ENCODE measurements at places on chromosomes 13 and 19.

DNA sequence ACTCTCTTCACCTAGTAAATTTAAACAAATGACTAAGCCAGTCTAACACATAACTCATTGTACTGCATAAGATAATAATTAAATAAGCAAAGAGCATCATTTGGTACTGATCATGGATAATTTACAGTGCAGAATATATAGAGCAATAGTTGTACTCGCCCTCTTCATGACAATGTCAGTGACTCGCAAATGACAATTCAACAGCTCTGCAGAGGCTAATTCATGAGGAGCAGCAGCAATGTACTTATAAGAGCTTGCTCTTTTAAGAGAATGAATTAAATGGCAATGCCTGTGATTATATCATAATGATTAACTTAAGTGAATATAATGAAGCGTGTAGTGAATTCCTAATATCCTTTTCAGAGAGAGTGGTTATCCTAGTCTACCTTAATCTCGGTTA, 284.5 kb upstream of the PCDH20 start:
- no peak for DNase-seq
- H3K27ac ChIP-seq, result no peak overlapping the region
- H3K4me3 ChIP-seq, result no peak overlapping the region

- no peak overlapping the region for H3K27ac ChIP-seq
- no peaks in the 10 kb centered on the region for H3K4me1 ChIP-seq
- no peak for DNase-seq
- no peaks in the 10 kb centered on the region for H3K27me3 ChIP-seq
Observed at GRCh38 chr19:28694812-28695211, 518.1 kb downstream of the UQCRFS1 start.

GRCh38 chr19:16383584-16384161, 59.0 kb downstream of the KLF2 start:
- H3K27me3 ChIP-seq, result no peaks in the 10 kb centered on the region
- no peak overlapping the region for H3K4me3 ChIP-seq
- H3K4me1 ChIP-seq, result peaks cover 28% of the 10 kb centered on the region

DNA sequence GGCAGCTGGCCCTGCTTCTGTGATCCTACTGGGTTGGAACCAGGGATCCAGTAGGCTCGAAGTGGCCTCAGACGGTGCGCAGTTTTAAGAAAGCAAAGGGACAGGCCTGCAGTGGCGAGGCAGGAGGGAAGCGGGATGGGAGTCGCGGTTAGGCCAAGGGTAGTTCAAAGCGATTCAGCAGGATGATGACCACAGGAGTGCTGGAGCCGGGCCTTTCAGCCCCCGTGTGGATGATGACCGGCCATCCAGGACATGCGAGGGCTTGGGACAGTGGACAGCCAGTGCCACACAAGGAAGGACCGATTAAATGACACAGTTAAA, 854 bp downstream of the RNASEH2B start:
- H3K4me3 ChIP-seq, result peak overlapping the region; percentile 93
- peaks cover 48% of the 10 kb centered on the region for H3K4me1 ChIP-seq
- peak overlapping the region; percentile 97 for H3K27ac ChIP-seq
- H3K36me3 ChIP-seq, result peaks cover 15% of the 10 kb centered on the region
- DNase-seq, result no peak

GRCh38 chr13:87981416-87981815, 310.2 kb downstream of the SLITRK5 start:
- no peak overlapping the region for H3K27ac ChIP-seq
- H3K27me3 ChIP-seq, result no peaks in the 10 kb centered on the region
- DNase-seq, result no peak
- H3K36me3 ChIP-seq, result no peaks in the 10 kb centered on the region

DNA sequence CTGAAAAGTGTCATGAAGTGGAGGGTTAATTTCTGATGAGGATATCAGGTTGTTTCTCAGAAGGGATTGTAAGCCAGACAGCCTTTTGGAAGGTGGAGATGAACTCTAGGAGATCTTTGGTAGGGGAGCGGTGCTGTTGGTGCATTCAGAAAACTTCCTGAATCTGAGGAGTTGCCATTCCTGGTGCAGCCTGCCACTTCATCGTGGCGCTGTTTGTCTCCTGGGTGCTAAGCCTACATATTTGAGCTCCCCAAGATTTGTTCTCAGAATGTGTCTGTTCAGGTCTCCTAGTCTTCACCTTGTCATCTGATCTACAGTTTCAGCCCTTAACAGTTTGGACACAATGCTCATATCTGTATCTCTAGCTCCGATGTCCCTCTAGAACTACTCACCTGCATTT, 285.6 kb downstream of the MTUS2 start:
- no peak for DNase-seq
- H3K27ac ChIP-seq, result no peak overlapping the region
- H3K4me3 ChIP-seq, result no peak overlapping the region
- H3K36me3 ChIP-seq, result no peaks in the 10 kb centered on the region
- no peaks in the 10 kb centered on the region for H3K4me1 ChIP-seq

DNA sequence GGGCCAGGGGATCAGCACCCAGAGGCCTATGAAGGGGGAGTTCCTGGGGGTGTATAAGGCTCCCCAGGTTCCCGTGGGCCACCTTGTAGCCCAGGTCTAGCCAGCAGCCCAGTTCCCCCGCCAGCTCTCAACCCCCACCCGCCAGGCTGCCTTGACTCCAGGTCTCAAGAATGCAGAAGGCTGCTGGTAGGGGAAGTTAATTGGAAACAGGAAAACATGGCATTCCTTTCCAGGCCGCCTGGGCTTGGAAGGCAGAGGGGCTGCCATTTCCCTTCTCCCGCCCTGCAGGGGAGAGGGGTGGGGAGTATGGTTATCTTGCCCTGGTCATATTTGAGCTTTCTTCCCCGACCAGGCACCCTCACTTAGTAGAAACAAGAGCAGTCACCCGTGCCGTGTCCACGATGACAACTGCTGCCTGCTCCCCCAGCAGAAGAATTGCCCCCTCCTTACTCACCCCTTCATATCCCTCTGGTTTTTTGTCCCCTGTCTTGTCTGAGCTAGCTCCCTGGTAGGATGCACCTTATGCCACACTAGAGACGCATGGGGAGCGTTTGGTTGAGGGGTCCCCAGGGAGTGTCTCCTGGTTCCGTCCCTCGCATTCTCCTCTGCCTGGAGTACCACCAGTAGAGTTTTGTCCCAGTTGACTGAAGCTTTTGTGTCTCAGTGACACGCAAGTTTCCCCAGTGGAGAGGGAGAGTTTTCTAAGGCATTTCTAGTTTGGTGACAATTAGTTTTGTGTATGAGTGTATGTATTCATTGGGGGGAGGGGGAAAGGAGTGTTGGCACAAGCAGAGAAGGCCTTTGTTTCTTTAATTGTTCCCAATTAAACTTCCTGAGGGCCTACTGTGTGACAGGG, 4.5 kb downstream of the BICRA start:
- H3K27ac ChIP-seq, result no peak overlapping the region
- H3K27me3 ChIP-seq, result no peaks in the 10 kb centered on the region
- peaks cover 12% of the 10 kb centered on the region for H3K4me1 ChIP-seq
- no peak for DNase-seq
- no peak overlapping the region for H3K4me3 ChIP-seq

DNA sequence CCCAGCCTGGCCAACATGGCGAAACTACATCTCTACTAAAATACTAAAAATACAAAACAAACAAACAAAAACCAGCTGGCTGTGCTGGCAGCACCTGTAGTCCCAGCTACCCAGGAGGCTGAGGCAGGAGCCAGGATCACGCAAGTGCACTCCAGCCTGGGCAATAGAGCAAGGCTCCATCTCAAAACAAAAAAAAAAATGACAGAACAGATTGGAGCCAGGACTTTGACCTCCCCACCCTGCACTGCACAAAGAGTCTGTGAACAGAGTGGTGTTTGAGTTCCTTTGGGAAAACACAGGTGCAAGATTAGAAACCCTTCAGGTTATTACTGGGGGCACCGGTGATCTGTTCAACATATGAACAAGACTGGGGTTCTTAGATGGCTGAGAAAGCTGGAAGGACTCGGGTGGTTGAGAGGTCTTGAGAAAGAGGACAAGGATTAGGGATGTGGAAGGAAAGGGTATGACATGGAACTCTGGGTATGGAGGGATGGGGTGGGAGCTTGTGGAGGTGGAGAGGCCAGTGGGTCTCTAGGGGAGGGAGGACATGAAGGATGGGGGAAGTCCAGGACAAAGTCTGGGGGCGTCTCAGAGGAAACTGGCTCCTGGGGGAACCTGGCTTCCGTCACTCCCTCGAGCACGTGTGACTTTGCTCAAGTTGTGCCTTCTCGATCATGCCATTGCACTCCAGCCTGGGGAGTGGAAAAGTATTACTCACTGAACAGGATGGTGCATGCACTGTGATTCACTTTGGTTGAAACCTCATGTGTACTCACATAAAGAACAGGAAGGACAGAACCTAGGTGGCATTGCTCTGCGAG, 25.9 kb downstream of the RCN3 start:
- peak overlapping the region; percentile 99 for H3K27ac ChIP-seq
- H3K27me3 ChIP-seq, result no peaks in the 10 kb centered on the region
- peaks cover 48% of the 10 kb centered on the region for H3K36me3 ChIP-seq
- H3K4me3 ChIP-seq, result peak overlapping the region; percentile 58

DNA sequence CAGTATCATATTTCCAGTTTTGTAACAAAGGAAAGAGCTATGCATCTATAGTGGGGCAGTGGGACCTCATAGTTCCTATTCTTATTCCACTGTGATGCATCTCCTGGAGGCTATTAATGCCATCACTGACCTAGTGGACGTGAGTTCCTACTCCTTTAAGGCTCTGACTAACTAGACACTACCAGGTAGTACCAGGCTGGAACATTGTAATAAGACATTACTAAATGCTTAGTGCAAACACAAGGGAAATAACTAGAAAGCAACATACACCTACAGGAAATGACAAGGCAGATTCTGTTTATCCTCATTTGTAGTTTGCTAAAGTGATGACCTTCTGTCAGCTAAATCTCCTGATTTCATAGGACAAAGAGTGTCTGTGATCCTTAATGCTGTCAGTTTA, 192.5 kb downstream of the POSTN start:
- H3K4me3 ChIP-seq, result no peak overlapping the region
- no peaks in the 10 kb centered on the region for H3K36me3 ChIP-seq
- no peaks in the 10 kb centered on the region for H3K27me3 ChIP-seq
- DNase-seq, result no peak
- no peak overlapping the region for H3K27ac ChIP-seq

DNA sequence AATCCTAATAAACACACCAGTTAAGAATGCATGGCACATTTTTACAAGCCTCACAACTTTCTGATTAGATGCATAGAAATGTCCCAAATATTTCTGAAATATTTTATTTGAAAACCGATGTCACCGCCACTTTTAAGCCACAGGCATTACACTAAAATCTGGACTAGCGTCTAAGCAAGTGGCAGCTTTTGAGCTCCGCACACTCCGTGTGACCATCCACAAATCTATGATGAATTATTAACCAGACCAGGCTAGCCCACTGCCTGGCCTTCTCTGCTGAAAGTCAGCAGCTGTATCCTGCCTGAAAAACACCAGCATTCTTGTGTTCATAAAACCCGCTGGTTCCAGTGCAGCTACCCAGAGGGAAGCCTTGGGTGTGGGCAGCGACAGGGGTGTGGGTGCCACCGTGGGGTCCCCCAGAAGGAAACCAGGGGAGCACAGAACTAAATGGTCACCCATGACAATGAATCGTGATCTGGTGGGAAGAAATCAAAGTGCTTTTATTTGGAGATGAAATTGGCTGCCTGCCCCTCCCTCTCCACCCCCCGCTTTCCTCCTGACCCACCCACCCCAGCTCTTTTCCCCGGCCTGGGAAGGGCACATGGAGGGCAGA, 13.8 kb downstream of the RASA3 start:
- DNase-seq, result no peak
- no peak overlapping the region for H3K27ac ChIP-seq
- no peaks in the 10 kb centered on the region for H3K27me3 ChIP-seq
- H3K4me3 ChIP-seq, result no peak overlapping the region

DNA sequence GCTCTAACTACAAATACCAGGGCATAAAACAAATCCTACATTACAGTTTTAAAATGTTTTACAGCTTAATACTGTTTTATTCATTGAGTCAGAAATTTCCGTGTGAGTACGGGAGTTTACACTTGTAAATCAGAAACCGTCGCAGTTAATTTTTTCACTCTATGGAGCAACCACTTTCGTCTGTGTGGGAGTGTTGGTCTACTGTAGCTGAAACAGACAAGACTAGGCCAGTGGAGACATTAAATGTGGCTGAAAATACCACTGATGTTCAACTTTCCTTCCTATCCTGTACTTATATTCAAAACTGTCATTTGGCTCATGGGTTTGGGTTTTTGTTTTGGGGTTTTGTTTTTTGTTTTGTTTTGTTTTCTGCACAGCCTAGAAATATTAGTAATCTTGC, 268.7 kb downstream of the DCT start:
- H3K27ac ChIP-seq, result no peak overlapping the region
- H3K27me3 ChIP-seq, result no peaks in the 10 kb centered on the region
- H3K4me3 ChIP-seq, result no peak overlapping the region
- H3K4me1 ChIP-seq, result no peaks in the 10 kb centered on the region

GRCh38 chr19:33219261-33219815, 6.3 kb downstream of the SLC7A10 start:
- no peak overlapping the region for H3K27ac ChIP-seq
- H3K36me3 ChIP-seq, result no peaks in the 10 kb centered on the region
- DNase-seq, result no peak

- H3K36me3 ChIP-seq, result peaks cover 31% of the 10 kb centered on the region
- peak; percentile 53 for DNase-seq
- no peaks in the 10 kb centered on the region for H3K27me3 ChIP-seq
- peaks cover 39% of the 10 kb centered on the region for H3K4me1 ChIP-seq
- H3K27ac ChIP-seq, result peak overlapping the region; percentile 94
Observed at GRCh38 chr19:40797963-40798682, 868 bp upstream of the EGLN2 start.

DNA sequence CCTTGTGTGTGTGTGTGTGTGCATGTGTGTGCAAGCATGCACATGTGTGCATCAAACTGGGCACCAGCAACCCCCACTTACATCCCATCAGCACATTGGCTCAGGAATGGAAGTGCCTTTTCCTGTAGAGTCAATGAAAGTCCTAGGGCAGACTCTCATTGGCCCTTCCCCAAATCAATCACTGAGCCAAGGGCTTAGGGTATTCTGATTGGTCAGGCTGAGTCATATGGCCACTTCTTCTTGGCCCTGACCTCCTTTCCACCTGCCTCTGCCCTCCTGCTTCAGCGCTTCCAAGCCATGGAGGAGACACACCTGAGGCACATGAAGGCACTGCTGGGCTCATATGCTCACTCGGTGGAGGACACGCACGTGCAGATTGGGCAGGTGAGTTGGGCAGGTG, 20.9 kb downstream of the FCHO1 start:
- no peaks in the 10 kb centered on the region for H3K27me3 ChIP-seq
- DNase-seq, result no peak
- H3K36me3 ChIP-seq, result peaks cover 65% of the 10 kb centered on the region
- peak overlapping the region; percentile 36 for H3K27ac ChIP-seq

DNA sequence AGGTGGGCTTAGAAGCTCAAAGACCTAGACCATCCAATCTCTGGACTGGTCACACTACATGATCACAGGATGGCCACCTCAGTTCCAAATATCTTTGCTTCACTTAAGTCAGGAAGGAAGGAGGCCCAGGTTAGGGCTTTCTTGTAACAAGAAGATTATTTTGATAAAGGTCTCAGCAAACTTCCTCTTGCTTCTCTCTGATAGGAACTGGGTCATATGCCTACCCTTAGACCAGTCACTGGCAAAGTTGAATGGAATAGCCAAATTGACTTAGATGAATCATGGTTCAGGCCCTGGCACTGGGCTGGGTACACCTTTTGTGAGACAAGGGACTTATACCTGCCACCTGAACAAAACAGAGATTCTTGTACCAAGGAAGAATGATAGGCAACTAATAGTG, 11.0 kb downstream of the FRY start:
- H3K27me3 ChIP-seq, result no peaks in the 10 kb centered on the region
- H3K4me1 ChIP-seq, result peaks cover 76% of the 10 kb centered on the region

- DNase-seq, result no peak
- no peaks in the 10 kb centered on the region for H3K36me3 ChIP-seq
- H3K4me1 ChIP-seq, result no peaks in the 10 kb centered on the region
- no peak overlapping the region for H3K4me3 ChIP-seq
- H3K27ac ChIP-seq, result no peak overlapping the region
Observed at GRCh38 chr13:44921931-44922758, 67.1 kb downstream of the NUFIP1 start.
